ENCODE measurements at places on chromosomes 2 and 18.
A peak's percentile ranks its signal among the peaks of the same experiment; 100 is the strongest.

GRCh38 chr18:41155025-41155424 lies 800.0 kb upstream of the PIK3C3 start:
- DNase-seq: no peak

GRCh38 chr2:179265082-179265510 lies 464 bp upstream of the SESTD1 start:
- DNase-seq: no peak

- DNase-seq: no peak
Measured at GRCh38 chr18:78939105-78939504, 40.5 kb upstream of the SALL3 start.

- no peak for DNase-seq
Measured at GRCh38 chr2:39241588-39241987, 2.2 kb downstream of the CDKL4 start.

DNA sequence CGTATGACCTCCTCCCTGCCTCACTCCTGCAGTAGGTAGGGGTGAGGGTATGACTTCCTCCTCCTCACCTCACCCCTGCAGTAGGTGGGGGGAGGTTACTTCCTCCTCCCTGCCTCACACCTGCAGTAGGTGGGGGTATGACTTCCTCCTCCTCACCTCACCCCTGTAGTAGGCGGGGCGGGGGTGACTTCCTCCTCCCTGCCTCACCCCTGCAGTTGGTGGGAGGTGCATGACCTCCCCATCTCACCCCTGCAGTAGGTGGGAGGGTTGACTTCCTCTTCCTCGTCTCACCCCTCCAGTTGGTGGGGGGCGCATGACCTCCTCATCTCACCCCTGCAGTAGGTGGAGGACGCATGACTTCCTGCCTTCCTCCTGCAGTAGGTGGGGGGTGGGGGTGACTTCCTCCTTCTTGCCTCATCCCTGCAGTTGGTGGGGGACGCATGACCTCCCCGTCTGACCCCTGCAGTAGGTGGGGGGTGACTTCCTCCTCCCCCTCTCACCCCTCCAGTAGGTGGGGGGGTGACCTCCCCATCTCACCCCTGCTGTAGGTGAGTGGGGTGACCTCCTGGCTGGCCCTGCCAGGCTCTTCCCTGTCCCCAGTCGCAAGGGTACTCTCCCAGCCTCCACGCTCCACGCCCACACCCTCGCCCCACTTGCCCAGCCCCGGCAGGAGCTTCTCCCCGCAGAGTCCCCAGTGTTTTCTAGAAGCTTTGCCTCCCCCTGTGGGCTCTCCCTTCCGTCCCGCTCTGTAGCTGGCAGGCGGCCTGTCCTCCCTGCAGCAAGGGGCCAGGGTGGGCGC lies 39.3 kb downstream of the TSHZ1 start:
- DNase-seq: no peak

DNA sequence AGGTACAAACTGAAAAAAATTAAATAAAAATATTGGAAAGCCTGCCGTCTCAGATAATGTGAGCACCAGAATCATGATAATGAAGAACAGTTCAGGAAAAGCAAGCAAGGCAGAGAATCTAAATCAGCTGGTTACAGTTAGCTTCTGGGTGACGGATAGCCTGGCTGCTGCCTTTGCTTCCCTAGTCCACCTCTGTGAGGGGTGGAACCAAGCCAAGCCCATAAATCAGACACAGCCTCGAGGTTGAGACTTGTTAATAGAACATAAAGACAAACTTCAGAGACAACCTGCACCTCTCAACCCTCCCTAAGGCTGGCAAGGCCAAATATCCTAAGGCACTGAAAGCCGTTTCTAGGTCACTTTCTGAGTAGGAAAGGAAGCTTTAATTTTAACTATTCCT lies 334.7 kb upstream of the SLC39A10 start:
- DNase-seq: no peak

GRCh38 chr2:181457741-181458425 lies 697 bp downstream of the ITGA4 start:
- peak; percentile 39 for DNase-seq

DNA sequence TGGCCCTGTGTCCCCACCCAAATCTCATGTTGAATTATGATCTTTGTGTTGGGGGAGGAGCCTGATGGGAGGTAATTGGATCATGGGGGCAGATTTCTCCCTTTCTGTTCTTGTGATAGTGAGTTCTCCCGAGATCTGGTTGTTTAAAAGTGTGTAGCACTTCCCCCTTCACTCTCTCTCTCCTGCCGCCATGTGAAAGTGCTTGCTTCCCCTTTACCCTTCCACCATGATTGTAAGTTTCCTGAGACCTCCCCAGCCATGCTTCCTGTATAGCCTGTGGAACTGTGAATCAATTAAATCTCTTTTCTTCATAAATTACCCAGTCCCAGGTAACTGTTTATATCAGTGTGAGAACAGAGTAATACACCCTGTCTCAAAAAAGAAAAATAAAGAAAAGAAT lies 25.5 kb downstream of the LRRFIP1 start:
- no peak for DNase-seq
